Stimulated activated CD8-positive, alpha-beta memory T cell treated with anti-CD3 and anti-CD28 coated beads, Interleukin-4, amount 100 ng/mL, for 1 hour (primary cell): ENCODE measurements at places on chromosomes 12 and 14.

DNA sequence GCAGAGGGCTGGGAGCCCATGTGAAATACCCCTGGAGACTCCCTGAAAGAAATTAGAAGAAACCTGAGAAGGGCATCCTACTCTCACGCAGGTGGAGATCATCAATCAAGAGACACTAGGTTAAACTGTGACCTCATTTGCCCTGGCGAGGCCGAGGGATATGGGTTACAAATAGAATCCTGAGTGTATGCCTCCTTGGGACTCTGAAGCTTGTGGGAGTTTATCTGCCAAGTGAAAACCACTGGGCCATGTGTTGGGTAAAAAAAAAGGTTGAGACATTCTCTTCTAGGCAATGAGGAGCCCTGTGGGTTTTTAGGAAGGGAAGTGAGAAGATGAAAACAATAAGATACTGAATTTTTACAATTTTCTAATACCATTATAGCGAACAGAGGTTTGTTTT lies 160.7 kb upstream of the ARID2 start:
- no peak for DNase-seq

DNA sequence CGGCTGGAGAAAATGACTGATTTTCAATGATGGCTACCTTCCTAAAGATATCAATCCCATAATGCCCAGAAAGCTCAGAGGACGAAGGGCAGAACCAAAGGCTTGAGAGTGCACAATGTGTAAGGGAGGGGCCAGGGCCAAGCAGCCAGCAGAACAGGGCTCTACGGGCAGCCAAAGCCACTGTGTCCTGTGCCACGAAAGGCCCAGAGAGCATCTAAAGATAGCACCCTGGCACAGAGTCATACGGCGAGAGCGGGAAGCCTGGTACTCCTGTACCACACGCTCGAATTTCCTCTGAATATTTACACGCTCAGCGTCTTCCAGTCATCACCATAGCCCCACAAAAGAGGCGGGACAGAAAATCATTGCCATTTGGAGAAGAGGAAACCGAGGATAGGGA lies 39.5 kb downstream of the PRMT8 start:
- no peak for DNase-seq

- no peak for DNase-seq
These were observed 69.1 kb upstream of the SSTR1 start for GRCh38 chr14:38138473-38139138.

DNA sequence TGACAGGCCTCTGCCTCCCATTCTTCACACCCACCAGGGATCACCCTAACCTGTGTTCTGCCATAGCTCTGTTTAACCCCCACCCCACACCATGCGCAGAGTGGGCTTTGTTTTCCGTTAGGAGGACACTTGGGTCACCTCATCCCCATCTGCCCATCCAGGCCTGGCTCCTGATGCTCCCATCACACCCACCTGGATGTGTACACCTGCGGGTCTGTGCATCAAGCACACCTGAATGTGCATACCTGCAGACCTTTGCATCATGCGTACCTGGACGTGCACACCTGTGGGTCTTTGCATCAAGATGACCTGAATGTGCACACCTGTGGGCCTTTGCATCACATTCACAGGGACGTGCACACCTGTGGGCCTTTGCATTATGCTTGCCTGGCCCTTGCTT lies 835.8 kb upstream of the TMEM132C start:
- no peak for DNase-seq

DNA sequence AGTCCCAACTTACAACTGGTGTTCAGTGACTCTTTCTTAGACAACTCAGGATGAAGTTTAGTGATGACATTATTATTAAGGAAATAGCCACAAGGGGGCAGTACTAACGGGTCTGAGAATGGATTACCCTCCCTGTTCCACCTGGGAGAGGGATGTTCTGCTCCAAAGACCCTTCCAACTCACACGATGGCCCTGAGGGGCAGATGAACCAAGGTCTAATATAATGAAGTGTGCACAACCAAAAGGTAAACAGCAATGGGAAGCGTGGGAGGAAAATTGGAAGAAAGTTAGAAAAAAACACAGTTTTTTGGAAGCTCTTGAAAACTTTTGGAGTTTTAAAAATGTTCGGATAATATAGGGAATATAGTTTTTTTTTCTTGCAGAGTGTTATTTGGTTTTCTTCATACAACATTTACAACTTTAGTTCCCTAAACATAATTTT lies 24.0 kb downstream of the FGF6 start:
- no peak for DNase-seq

- peak; percentile 9 for DNase-seq
These were observed 263 bp downstream of the RCOR1 start for GRCh38 chr14:102592763-102593060.

- DNase-seq: no peak
These were observed 50.1 kb downstream of the PHLDA1 start for GRCh38 chr12:75981247-75982168.

DNA sequence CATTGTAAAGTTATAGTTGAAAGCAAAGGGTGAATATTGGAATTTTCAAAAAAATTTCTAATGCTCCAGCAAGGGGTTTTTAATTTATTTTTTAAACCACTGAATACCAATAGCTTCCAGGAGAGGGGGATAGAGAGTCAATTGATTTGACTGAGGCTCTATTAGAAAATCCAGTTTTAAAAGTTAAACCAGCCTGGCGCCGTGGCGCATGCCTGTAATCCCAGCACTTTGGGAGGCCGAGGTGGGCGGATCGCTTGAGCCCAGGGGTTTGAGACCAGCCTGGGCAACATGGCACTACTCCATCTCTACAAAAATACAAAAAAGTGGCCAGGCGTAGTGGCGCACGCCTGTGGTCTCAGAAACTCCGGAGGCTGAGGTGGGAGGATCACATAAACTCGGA lies 150.1 kb downstream of the SLC38A4 start:
- no peak for DNase-seq

DNA sequence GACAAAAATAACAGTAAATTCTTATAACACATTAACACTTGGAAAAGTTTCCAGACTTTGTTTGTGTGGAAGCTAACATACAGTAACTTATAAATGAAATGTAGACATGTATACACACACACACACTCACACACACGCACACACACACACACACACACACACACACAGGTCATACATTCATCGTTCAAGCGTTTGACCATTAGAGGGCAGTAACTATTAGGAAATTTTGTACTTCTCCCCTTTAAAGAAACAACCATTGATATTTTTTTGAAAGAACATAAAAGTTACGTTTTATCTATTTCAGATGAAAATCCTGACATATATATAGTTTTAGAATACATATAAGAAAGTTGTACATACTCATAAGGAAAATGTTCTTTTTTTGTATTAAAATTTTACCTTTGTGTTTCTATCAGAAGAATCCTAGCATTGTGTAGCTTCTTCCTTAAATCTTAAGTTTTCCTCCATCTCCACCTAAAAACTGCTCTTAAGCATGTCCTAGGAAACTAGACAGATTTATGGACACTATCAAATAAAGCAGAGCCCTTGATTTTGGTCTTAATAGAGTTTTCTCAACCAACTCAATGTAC lies 29.0 kb downstream of the PTPRQ start:
- DNase-seq: no peak

DNA sequence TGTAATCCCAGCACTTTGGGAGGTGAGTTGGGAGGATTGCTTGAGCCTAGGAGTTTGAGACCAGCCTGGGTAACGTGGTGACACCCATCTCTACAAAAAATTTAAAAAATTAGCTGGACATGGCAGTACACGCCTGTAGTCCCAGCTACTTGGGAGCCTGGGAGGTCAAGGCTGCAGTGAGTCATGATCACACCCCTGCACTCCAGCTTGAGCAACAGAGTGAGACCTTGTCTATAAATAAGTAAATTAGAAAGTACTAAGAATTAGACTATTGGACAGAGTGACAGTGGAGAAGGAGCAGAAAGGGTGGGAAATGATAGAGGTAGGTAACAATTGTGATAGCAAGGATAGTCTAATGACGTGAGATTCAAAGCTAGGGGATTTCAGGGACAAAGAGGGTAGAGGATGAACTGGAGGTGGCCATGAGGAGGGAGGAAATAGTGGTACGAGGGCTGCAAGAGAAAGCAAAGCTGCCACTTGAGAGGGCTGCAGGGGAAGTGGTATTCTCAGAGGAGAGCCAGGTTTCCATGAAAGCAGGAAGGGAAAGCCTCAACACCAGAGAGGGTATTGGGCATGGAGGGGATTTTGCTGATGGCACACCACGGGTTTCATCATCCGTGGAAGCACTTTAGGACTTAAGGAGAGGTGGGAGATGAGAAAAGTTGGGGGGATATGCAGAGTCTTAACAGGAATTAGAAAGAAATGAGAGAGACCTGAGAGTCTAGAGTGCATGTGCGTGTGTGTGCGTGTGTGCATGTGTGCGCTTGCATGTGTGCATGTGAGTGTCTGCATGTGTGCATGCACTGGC lies 85.6 kb downstream of the SYNE2 start:
- no peak for DNase-seq

DNA sequence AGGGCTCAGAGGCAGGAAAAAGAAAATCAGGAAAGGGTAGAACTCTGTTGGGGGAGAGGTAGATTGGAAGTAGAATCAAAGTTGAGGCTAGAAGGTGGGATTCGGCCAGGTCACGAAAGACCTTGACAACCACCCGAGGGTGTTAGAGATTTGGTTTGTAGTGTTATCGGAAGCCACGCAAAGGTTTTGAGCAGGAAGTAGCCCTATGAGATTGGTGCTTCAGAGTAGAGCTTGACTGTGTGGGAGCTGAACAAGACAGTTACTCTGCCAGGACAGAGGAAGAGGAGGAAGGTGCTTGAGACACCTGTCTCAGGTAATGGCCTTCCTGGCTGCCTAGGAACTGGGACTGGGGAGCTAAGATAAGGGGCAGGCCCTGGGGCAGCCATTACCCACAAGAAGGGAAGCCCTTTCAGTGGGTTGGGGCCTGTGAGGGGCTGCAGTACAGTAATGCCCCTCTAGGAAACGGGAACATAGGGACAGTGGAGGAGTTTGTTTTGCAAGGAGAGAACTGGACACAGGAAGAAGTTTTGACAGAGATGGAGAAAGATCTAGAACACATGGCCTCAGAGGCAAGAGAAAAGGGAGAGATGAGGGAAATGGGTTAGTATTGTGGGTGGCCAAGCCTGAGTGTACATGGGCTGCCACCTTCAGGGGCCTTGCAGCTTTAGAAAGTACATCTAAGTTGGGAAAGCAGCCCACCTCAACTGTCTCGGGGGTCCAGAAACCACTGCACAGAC lies 73.5 kb downstream of the RIN3 start:
- no peak for DNase-seq

DNA sequence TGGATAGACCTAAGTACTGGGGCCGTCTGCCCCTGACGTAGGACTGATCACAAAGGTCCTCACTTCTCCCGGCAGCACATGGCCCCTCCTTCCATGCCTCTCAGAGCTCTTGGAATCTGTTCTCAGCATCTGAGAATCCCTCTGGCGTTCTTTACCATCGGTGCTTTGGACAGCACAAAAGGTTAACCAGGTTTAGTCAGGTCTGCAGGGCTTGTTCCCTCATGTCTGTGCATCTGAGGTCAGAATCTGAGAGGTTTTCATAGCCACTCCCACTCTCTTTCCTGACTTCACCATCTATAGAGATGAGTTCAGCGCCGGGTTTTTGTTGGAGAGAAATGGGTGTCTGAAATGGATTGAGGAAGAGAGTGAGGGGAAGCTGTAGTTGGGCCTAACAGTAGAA lies 130.0 kb upstream of the ARHGAP5 start:
- DNase-seq: no peak

DNA sequence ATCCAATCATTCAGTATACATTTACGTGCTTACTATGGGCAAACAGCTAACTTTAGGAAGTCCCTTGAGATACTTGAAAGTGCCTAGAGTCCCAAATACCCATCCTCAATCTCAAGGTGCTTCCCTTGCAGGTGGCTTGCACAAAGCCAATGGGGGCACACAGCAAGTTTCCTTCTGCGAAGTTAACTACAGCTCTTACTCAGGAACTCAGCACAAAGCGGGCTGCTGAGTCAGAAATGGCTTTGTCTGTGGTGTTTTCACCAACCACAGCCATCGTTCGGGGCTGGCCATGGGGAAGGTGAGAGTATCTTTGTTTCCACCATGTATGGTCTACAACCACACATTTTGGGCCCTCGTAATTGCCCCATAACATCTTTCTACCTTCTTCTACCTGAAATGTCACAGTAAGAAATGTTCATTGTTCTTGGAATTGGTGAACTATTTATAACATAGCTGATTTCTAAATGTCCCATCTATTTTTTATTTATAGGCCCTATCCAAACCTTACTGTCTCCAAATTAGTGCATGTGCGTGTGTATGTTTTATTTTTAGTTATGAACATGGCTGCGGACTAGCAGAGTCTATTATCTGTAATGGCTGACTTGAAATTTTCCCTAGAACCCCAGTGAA lies 13.9 kb downstream of the MFAP5 start:
- DNase-seq: no peak

- no peak for DNase-seq
These were observed 2.9 kb upstream of the SLC25A29 start for GRCh38 chr14:100309028-100309737.

DNA sequence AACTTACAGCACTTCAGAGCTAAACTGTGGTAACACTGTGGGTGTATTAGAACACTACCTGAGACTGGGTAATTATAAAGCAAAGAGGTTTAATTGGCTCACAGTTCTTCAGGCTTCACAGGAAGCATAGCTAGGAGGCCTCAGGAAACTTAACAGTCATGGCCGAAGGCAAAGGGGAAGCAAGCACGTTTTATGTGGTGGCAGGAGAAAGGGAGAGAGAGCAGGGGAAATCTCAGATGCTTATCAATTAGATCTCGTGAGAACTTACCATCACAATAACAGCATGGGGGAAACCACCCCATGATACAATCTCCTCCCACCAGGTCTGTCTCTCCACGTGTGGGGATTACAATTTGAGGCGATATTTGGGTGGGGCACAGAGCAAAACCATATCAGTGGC lies 512.6 kb downstream of the RERGL start:
- no peak for DNase-seq

GRCh38 chr12:59393506-59393905 lies 202.3 kb upstream of the SLC16A7 start:
- DNase-seq: no peak

DNA sequence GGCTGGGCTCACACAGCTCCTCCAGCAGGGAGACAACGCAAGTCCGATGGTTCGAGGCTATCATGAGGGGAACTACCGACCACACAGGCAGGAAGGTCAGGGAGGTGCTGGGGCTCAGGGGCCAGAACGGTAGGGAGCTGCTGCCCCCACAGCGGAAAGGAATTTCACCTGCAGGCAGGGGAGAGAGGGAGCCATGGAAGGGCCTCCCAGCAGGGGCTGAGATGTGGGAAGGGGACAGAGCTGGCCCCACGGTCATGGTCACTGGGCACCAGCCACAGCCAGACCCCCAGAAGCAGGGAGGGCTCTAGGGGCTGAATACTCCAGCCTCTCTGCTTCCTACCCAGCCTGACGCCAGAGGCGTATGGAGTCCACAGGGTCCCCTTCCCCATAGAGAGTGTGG lies 103.1 kb downstream of the SCARB1 start:
- DNase-seq: no peak

- DNase-seq: no peak
These were observed 98.8 kb downstream of the DAD1 start for GRCh38 chr14:22489957-22490950.
